ENCODE measurements at places on chromosomes 6 and 20.

GRCh38 chr20:49543071-49543857, 24.7 kb downstream of the PTGIS start:
- DNase-seq, result no peak

GRCh38 chr6:13431861-13432465, 55.4 kb downstream of the GFOD1 start:
- no peak for DNase-seq

- DNase-seq, result no peak
Observed at GRCh38 chr6:139303185-139303584, 11.4 kb upstream of the TXLNB start.

- no peak for DNase-seq
Observed at GRCh38 chr6:119612176-119612891, 262.8 kb upstream of the MAN1A1 start.

- no peak for DNase-seq
Observed at GRCh38 chr20:15882553-15882952, 690.7 kb downstream of the KIF16B start.

GRCh38 chr20:34528921-34529297, 12.7 kb downstream of the DYNLRB1 start:
- DNase-seq, result no peak

GRCh38 chr20:6685181-6685582, 82.3 kb upstream of the BMP2 start:
- no peak for DNase-seq

- no peak for DNase-seq
Observed at GRCh38 chr20:21453690-21454089, 56.4 kb upstream of the NKX2-4 start.

GRCh38 chr6:42820512-42821340, 38.9 kb downstream of the BICRAL start:
- no peak for DNase-seq

GRCh38 chr6:81166770-81167169, 585.7 kb downstream of the TENT5A start:
- DNase-seq, result no peak

DNA sequence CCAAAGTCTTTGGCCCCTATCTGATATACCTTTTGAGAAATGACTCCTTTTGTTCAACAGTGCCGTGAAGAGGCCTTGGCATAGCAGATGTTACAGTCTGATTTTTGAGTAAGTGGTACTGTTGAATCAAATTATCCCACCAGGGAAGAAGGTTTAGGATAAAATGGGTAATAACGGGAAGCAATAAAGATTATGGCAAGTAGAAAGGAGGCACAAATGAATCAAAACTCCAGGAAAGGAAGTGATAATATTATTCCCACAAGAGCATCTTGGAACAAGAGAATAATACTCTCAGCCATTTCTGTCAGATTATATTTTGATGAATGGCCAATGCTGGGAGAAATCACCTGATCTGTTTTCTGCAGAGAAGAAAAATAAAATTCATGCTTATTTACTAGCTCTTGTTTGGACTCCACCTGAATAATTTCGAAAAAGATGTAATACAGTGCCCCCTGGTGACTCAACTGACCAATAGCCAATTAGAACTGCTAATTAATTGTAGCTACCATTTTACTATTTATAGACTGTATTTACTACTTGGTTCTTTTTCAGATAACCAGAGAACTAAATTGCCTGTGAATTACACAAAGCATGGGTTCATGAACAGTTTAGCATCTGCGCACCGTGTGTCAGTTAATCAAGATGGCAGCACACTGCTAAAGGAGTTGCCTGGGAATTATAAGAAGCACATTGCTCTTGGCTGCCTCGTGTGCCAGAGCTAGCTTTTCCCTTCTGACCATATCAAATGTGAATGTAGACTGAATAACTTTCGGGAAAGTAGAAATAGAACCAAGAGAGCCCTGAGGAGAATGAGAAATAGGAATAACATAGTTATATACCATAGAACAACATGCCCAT, 78.5 kb upstream of the TRDN start:
- no peak for DNase-seq

Data from CD4-positive, alpha-beta T cell treated with Interferon gamma for 1 hour (primary cell).